ENCODE measurements at places on chromosomes 5 and 9. TPM values are rescaled to one million over a fixed set of nuclear protein-coding genes. Genes with fewer than 3 reads are reported as not detected.

The ASPN gene
- total RNA-seq, result 7.5 TPM

The MFAP3 gene
- total RNA-seq, result 32.8 TPM

The ROR2 gene
- 5.5 TPM for total RNA-seq

The CD72 gene
- 3.0 TPM for total RNA-seq

The LCN1 gene
- not detected for total RNA-seq

The ZNF367 gene
- total RNA-seq, result 0.67 TPM

- DNase-seq, result no peak
Measured at GRCh38 chr9:132381966-132382541, 24.6 kb downstream of the TTF1 start.

DNA sequence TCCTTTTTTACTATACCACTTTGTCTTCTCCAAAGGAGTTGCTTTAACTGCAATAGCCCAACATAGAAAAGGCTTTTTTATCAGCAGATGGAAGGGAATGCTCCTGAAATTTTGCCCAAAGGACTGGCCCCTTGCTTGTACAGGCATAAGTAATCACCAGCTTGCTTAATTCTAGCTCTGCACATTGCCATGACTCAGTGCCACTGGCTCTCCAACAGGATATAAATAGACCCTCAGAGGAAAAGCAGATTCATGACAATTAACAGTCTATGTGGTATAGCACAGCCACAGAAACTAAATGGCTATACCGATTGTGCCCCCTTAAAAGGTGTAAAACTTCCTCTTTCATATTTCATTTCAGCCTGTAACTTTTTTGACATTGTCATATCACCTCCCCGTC, 227.0 kb downstream of the ZNF608 start:
- DNase-seq, result no peak

- peak; percentile 66 for DNase-seq
Measured at GRCh38 chr9:110874963-110875674, 163.2 kb downstream of the LPAR1 start.

DNA sequence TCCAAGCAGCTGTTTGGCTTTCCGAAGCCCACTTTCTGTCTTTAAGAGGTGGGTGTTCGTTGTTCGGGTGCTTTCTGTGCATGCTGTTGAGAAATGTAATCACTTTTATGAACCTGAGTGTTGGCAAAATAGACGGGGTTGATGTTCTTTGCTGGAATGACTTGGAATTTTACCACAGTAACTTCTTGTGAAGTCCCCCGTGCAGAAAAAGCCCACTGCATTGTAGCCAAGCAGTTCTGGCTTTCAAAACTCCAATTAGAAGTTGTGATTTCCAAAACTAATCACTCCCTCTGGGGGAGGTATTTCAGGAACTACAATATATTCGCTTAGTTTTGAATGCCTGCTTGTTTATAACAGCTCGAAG, 111.1 kb downstream of the PAM start:
- DNase-seq, result no peak

- no peak for DNase-seq
Measured at GRCh38 chr5:505951-506525, 18.2 kb downstream of the SLC9A3 start.

DNA sequence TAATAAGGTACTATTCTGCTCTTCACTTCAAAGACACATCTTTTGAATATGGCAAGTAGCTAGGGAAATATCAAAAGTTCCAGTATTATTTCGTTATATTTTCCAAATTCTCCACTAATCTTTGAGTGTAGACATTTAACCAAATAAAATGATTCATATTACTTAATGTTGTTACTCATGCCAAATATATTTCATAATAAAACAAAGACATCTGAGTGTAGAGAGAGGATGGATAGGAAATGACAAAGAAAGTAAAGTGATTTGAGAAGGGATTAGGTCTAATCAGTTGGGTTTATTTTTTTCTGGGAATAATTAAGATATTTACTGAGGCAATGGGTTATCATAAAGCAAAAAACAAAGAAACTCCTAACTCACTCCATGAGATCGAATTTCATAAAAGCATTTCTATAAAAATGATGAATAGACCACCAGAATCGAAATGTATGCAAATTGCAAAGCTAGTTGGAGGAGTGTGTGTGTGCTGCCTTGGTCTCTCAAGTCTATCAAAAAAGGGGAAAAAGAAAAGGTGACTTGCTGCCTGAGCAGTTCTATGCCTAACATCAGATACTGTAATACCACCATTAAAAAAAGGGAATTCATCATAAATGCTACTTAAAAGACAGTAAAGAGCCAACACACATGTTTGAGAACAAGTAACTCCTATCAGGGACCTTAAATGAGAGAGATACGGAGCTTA, 255.5 kb downstream of the PDE4D start:
- DNase-seq, result no peak

DNA sequence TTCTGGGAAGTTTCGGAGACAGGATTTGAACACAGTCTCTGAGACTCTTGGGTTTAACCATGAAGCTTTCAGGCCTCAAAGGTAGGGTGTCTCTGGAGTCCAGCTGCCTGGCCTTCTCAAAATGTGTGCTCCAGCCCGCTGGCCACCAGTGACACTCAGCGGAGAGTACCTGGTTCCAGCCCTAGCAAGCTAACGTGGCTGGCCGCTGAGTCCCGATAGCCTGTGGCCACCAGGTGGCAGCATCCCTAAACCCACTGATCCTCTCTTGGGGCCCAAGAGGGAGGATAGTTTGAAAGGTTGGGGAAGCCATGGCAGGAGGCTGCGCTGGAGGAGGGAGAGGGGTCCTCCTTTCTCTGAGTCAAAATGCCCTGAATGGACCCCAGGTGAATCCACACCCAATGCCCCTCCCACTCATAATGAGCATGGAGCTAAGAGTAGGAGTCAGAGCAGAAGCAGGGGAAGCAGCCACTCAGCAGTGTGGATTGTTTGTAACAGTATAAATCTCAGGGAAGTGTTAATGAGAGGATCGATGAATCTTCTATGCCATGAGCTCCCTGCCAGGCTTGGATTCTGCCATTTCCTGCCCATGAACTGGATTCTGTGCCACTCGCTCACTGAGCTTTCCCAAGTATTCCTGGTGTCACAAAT, 5.4 kb upstream of the TIFAB start:
- DNase-seq, result peak; percentile 84

DNA sequence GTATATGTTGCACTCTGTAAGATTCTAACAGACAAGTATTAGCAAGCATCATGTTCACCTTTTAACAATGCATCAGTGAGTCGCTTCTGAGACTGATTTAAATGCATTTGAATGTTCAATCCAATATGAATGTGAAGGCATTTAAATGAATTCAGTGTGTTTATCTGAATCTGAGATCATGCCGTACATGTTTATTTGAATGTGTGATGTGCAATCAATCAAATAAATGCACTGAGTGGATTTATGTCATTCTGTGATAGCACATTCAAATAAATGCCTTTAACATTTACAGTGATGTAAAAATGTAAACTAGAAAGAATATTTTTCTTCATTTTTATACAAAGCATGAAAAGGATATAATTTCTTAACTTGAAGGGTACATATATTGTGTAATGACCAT, 1063.5 kb upstream of the NUDT12 start:
- no peak for DNase-seq

GRCh38 chr9:93174976-93175375, 9.0 kb upstream of the WNK2 start:
- no peak for DNase-seq

GRCh38 chr5:29229461-29229860, 1964.0 kb upstream of the CDH6 start:
- no peak for DNase-seq

GRCh38 chr5:41869724-41870626, at the start of gene OXCT1:
TSS of gene OXCT1 (minus strand) at chr5:41870425. CDS start at chr5:41870358, 67 bp downstream.
- DNase-seq, result peak; percentile 91

DNA sequence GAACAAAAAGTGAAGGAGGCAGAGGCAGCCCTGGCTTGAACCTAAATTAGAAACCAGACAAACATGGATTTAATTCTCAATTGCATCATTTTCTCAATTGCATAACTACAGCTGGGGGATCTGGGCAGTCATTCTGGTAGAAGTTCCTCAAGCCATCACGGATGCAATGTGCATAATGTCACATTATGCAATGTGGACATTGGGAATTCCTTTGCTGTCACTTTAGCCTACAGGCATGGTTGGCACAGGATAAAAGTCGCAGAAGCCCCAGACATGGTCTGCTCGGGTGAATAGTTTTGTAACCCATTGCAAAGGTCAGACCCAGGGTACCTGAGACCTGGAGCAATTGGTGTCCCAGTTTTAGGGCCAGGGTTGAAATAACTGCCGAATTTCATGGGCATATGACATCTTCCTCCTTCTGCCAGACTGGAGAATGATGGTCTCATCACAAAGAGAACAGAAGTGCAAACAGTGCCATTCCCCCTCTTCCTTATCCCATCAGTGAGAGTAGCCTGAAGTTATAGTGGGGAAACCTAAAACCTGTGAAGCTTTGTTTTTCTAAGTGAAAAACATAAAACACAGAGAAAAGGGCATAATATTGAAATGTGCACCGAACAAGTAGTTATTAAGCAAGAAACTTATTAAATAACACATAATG, 290.8 kb downstream of the MSX2 start:
- DNase-seq, result no peak

GRCh38 chr5:175494264-175495183, 16.2 kb downstream of the SFXN1 start:
- DNase-seq, result no peak

DNA sequence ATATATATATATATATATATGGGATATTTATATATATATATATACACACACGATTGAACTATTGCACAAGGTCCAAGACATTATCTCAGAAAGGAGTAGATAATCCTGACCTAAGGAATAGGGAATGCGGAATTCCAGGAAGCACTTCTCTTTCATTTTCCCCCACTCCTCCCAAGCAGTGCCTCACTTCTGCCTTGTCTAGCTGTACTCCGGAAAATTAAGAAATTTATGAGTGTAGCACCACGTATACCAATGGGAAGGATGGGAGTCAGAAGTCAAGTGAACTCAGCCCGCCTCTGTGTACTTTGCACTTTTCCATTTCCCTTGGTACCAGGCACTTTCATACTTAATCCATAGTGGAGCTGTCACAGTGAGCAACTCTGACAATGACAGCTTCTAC, 10.9 kb downstream of the SLC36A1 start:
- no peak for DNase-seq

DNA sequence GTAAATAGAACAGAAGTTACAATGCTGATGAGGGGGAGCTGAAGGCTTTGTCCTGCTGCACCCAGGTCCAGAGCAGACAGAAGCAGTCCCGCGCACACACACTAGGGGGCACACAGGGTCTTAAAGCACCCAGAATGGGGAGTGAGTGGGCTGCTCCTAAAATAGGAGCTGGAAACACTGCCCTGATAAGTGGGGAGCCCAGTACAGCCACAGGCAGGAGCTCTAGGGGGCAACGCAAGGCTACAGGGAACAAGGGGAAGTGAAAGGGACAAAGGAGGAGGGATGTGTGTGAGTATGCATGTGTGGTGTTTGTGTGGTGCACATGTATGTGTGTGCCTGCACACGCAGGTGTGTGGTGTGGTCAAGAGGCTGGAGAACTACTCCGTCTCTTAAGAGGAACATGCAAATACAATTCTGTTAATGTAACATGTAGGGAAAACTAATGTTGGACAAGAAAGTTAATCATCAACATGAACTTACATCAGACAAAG, 191.5 kb downstream of the ROR2 start:
- DNase-seq, result no peak

DNA sequence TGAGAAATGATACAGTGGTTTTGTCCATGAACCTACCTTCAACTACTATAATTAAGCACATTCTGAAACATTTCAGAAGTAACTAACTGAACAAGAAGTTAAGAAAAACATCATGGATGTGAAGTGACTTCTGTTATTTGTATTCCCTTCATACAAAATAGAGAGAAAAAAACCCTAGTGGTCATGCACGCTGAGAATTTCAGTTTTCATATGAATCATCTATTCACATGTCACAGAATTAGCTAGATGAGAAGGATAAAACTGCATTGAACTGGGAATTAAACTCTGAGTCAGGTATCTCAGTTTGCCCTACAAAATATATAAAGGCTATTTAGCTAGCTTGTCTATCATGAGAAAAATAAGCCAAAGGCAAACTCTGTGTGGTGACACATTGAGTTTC, 451.8 kb upstream of the FTMT start:
- DNase-seq, result no peak

DNA sequence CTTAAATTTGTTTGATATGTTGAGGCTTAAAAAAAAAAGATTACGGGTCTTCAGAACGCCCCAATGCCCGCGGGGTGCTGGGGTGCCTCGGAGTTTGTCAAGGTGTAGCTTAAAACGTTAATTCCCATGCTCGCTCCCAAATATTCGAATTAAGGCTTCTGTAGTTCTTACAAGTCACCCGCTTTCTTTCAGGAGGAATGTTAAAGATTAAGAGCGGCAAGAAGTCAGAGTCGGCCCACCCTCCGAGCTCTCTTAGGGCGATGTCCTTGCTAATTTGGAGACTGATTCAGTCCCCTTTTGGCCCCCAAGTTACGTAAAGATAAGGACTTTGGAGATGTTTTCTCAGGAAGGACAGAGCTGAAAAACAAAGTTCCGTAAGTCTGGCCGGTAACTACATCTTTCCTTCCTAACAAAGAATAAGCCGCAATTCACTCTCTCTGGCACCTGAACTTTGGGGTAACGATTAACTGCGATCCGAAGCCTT, 746 bp upstream of the NPM1 start:
- peak; percentile 29 for DNase-seq

DNA sequence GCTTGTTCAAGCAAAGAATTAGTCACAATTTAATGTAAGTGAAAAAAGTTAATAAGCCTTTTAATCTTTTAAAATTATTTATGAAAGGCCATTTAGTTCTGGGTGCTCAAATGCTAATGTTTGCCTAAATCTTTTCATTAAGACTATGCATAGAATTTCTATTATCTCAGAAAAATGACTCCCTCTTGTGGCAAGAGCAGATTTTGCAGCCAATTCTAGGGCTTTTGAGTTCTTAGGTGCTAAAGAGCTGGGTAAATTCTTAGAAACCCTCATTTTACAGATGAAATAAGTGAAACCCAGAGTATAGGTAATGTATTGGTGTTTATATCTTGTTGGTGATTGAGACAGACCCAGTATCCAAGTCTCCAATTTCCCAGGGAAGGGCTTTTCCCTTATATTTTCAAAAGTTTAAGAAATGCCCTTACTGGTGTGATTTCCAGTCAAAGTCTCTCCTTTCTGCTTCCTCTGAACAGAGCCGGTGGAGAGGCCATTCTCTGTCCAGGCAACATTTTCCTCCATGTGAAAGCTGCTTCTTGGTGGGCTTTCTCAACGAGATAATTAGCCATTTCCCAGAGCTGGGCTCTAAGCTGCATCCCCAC, 24.1 kb upstream of the PCSK5 start:
- DNase-seq, result no peak

DNA sequence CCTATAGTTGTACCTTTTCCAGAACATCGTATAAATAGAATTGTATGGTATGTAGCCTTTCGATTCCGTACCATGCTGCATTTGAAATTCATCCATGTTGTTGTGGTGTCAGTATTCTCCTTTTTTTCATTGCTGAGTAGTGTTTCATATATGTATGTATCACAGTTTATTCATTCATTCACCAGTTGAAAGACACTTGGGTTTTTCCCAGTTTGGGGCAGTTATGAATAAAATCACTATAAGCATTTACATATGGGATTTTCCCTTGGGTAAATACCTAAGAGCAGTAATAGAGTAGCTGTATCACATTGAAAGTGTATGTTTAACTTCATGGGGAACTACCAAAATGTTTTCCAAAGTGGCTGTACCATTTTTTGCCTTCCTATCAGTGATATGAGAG, 16.1 kb upstream of the FKTN start:
- no peak for DNase-seq

GRCh38 chr5:15367489-15367888, 132.5 kb upstream of the FBXL7 start:
- DNase-seq, result no peak

Measured in upper lobe of right lung (tissue), 1 donor.